ENCODE measurements at places on chromosomes 5 and 9.

- no peak for DNase-seq
Observed at GRCh38 chr9:78986446-78986845, 585.3 kb upstream of the TLE4 start.

GRCh38 chr5:96664669-96665068, 2.5 kb downstream of the CAST start:
- DNase-seq: no peak

DNA sequence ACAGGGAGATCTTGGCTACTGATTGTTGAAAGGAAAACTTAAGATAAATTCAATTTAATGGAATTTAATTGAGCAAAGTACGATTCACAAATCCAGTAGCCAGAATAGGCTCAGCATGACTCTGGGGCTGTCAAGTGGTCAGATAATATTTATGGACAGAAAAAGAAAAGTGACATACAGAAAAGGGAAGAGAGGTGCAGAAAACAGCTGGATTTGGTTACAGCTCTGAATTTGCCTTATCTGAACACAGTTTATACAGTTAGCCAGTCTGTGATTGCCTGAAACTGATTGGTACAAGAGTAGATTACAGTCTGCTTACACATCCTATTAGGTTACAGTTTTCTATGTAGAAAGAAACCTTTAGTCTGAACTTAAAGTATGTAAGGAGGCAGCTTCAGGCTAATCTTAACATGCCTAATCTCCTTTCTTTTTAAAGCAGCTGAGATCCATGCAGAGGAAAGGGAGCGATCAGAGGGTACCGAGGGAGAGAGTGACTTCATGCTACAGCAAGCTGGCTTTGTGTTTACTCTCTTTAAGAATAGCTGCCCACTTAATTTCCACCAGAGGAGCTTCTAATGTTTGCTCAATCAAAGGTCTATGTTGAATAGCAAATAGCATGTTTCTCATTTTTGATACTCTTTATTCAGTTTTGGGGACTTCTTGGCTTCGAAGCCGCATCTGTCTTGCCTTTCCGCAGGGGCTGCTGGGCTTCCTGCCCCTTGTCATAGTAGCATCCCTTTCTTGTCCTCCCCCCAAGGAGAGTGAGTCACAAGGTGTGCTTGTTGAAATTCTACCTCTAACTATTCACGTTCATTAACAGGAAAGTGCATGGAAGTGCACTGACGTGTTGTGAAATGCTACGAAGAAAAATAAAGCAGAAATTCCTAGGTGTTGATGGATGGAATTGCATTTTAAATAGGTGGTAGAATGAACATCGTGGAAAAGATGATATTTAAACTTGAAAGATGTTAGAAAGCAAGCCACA, 761.2 kb downstream of the TAF11L14 start:
- DNase-seq: no peak

DNA sequence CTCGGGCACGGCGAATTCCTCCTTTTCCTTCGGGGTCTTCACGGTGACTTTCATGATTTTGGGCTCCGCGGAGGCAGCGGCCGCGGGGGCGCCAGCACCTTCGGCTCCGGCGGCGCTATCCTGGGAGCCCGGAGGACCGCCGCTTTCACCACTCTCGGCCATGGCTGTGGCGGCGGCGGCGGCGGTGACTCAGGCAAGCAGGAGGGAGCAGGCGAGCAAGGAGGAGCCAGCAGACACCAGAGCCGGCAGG, 315 bp downstream of the UBQLN1 start:
- no peak for DNase-seq

DNA sequence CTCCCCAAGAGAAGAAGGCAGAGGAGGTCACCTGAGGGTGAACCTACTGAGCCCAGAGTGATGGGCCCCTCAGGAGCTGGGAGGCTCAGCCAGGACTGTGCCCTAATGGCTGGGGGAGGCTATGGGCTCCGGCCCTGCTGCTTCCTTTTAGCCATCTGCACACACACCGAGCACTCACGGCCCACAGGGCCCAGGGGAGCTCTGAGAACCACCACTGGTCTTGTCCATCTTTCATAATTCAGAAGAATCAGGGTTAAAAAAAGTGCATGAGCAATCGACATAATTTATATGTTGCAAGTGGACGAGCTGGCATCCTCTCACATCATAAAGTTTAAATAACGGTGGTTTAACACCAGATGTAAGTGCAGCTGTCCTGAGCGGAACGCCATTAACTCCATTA, 162.1 kb downstream of the FSTL4 start:
- no peak for DNase-seq

GRCh38 chr9:118318770-118319431, 614.7 kb downstream of the TLR4 start:
- DNase-seq: no peak

GRCh38 chr9:73515216-73515615, 363.6 kb downstream of the ANXA1 start:
- no peak for DNase-seq

DNA sequence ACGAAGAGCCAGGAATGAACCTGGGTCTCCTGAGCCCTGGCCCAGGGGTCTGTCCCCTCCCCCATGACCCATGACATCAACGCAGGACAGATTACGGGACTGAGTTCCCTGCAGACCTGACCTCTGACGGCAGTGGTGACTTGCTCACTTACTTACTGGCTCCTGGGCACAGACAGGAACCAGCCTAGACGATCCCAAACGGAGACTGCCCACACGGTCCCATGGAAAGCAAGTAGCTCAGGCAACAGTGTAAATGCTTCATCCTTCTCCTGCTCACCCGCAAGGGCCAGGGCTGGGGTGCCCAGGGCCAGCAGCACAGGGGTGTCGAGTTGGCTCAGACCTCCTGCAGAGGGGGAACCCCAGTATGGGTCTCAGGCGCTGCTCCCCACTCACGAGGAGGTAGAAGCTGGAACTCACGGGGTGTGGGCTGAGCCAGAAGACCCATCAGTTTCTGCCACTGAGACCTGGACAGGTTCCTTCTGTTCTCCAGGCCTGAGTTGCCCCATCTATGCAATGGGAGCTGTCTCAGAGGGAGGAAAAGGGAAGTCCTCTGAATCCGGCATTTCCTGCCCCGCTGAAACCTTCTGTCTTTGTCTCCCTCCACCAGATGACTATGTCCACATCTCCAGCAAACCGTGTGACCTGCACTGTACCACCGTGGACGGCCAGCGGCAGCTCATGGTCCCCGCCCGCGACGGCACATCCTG, 5.6 kb downstream of the ADAMTSL2 start:
- no peak for DNase-seq

DNA sequence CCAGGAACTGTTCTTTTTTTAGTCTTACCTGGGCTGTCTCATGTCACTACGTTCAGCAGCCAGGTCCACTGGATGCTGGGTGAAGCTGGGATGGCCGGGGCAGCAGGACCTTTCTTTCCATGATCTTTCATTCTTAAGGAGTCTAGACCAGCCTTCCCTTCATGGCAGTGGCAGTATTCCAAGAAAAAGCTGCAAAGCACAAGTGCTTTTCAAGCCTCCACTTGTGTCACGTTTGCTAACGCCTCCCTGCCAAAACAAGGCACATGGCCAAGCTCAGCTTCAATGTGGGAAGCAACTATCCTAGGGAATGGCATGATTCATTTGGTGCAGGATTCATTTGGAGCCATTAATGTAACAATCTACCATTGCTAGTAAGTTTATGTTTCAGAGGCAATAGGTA, 94.8 kb downstream of the RCL1 start:
- peak; percentile 50 for DNase-seq

DNA sequence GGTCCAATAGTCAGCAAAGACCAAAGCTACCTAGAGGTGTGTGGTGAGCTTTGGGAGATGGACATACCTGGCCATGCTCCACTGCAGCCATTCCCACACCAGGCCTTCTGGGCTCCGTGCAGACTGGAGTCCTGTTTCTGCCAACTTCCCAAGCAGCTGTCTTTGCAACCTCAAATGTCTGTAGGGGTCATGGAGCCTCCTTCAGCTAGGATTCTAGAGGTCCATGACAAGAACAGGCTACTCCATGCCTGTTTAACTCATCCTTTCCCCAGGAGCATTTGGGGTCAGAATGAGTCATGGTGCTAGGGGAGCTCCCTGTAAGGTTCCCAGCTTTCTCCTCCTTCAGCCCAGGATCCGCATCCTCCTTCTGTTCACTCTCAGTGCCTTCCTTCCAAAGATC, 17.1 kb downstream of the VPS13A start:
- no peak for DNase-seq

DNA sequence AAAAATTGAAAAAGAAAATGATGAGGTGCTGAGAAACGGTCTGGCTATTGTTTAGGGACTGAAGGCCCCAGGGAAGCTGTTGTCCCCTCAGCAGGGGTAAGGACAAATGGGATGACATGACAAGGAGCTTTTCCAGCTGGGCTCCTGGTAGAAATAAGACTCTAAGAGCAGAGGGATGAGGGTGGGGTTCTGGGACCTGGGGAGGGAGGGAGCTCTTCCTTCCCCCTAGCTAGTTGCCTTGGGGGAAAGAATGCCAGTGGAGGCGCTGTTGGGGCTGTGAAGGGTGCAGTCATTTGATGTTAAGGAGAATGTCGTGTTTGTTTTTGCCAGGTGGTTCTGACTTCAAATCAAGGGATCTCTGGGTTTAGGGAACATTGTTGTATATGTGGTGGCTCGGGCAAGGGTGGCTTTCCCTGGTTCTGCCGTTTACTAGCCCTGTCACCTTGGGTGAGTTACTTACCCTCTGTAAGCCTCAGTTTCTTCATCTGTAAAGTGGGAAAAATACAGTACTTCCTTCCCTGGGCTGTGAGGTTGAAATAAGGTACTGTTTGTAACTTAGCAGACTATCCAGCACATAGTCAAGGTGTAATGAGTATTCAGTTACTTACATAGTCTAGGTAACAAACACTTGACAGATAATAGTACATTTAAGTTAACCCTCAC, 47.8 kb downstream of the WWC1 start:
- DNase-seq: no peak

DNA sequence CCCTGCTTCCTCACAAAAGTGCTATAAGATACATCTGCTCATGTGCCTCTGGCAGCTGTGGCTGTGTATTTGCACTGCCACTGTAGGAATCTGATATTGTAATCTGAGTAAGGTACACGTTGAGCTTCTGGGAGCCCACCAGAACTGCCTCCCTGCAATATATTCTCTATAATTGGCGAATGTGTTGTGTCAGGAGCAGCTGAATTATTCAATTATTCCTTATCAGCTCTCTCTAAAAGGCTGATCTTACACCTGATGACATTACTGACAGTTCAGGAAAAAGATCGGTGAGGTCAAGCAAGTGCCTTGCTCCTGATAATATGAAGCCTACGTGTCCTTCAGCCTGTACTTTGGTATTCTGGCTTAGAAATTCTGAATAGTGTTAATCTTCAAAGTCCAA, 1015.0 kb downstream of the CDH9 start:
- no peak for DNase-seq

DNA sequence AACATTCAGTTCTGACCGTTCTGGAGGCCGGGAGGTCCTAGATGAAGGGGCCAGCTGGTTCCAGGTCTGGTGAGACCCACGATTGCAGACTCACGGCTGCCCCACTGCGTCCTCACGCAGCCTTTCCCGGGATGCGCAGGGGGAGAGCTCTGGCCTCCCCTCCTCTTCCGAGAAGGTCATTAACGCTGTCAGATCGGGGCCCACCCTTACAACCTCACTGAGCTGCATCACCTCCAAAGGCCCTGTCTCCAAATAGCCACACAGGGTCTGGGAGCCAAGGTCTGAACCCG, 66.6 kb upstream of the PPP1R26 start:
- no peak for DNase-seq

- DNase-seq: no peak
Observed at GRCh38 chr9:99749641-99750040, 72.0 kb upstream of the NR4A3 start.

- peak; percentile 74 for DNase-seq
Observed at GRCh38 chr9:6779417-6780241, 21.9 kb downstream of the KDM4C start.

DNA sequence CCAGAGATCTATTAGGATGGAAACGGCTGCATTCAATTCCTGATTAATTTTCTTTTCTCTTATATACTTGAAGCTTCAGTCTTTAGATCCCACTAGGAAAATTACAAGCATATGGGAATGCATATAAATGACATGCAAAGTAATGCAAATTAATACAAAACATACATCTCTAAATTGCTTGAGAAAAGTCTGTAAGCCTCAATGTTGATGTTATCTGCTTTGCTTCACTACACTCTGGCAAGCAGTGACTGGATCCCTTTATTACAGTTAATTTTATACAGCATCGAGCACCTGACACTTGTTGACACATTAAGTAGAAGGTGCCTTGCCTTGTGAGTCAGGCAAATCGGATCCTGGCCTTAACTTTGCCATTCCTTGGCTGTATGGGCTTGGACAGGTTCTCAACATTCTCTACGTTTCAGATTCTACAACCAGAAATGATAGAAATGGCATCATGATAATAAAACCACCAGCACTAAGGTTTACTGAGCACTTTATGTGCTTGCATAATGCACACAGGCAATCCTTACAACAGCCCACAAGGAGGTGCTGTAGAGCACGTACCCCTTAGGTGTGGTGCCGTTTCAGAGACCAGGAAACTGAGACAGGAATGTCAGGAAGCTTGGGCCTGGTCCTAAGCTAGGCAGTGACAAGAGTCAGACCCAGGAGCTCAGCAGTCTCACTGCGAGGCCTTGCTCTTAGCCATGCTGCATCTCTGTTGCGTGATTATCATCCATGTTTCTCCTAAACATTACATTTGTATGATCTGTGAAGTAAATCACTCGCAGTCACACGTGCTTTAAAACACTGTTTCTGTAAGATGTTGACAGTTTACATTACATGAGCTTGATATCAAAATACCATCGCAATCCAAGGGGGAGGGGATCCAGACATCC, 2.7 kb downstream of the GCNT4 start:
- peak; percentile 74 for DNase-seq

DNA sequence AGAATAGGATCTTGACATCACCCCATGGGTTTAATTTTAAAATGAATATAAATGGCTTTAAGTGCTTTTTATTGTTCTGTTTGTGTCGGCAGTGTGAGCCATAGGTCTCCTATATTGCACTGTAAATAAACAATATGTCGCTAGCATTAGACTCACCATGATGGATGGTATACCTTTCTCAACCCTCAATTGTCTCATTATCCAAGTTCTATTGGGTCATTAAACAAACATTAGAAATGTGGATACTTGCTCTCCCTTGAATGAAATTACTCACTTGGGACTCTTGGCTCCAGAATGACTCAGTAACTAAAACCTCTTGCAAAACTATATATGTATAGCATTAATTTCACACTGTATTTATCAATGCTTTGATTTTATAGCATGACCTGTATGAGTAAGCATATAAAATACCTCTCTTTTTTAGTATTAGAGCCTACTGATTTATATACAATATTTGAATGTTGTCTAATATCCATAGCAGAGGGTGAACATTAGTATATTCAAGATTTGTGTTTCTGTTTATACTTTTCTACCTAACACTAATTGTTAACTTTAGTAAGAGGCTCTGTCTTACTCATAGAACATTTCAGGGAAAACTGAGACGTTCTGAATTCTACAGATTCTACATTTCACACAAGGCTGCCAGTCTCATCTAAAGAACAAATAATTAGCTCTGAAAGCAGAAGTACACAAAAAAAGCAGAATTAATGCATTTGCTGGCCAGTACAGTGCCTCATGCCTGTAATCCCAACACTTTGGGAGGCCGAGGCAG, 303.8 kb upstream of the PRR16 start:
- peak; percentile 45 for DNase-seq

All from fibroblast of pulmonary artery (primary cell).